ENCODE measurements at places on chromosomes 16 and 17.

GRCh38 chr16:85183564-85183963 is 71.3 kb upstream of the CIBAR2 start:
- no peak for DNase-seq

GRCh38 chr16:84460406-84461028 is 43.9 kb downstream of the MEAK7 start:
- DNase-seq: no peak

DNA sequence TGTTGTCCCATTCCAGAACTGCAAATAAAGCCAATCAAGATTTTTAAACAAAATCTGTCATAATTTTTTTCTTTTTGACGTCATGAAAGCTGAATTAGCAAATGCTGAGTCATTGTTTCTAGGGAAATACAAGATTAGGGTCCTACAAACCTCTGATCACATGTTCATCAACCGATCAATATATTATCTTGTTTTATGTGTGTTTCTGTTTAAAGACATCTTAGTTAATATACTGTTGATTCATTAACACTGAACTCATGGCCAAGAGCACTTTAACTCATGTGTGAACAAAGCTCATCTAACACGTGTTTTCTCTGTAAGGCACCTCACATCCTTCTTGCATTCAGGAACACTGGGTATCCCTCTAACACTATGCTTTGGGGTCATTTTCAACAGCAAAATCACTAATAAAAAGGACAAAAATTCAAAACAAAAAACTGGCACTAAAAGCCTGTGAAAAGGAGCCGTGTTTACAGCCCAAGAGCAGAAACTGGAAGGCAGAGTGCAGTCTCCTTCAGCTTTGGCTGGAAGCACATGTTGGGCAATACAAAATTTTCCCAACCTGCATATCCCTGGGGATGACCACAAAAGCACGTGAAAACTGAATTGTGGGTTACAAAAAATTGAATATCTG is 102.5 kb downstream of the PARN start:
- no peak for DNase-seq

- no peak for DNase-seq
Measured at GRCh38 chr17:35243561-35244340, 879 bp downstream of the SLFN5 start.

DNA sequence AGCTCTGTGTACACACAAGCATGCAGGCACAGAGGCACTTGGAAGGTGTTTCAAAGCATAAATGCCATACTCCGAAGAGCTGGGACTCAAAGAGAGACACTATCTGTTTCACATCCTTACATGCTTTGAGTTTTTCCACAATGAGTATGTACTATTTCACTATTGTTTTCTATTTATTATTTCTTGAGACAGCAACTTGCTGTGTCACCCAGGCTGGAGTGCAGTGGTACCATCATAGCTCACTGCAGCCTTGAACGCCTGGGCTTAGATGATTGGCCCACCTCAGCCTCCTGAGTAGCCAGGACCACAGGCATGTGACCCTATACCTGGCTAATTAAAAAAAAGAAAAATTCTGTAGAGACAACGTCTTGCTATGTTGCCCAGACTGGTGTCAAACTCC is 31.6 kb downstream of the CYB5D2 start:
- DNase-seq: no peak

Measured in eye (tissue), 1 donor.